ENCODE measurements at places on chromosomes 7 and 10.

DNA sequence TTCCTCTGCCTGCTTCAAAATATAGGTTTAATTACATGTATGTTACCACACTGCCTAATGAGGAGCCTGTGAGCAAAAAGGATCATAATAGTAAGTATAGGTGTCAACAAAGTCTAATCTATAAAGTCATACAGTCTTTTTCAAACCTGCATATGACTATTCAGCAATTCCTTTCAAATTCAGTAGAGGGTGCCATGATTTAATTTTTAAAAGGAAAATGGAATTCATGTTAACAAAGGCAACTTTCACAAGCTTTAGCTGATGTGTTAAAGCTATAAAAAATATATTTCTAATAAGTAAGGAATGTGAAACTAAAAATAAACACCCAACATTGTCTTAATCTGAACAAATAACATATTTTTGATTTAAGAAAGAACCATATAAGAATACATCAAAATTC lies 52.1 kb downstream of the MPP7 start:
- no peak for DNase-seq

DNA sequence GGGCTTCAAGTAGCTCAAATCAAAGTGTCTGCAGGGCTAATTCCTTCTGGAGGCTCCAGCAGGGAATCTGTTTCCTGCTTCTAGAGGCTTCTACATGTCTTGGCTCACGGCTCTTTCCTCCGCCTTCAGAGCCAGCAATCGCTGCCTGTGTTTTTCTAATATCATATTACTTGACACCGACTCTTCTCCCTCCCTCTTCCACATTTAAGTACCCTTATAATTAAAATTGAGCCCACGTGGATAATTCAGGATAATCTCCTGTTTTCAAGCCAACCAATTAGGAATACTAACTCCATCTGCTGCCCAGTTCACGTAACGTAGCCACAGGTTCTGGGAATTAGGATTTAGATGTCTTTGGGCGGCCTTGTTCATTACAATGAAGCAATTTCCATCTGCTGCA lies 372.2 kb downstream of the DPP6 start:
- DNase-seq, result no peak

DNA sequence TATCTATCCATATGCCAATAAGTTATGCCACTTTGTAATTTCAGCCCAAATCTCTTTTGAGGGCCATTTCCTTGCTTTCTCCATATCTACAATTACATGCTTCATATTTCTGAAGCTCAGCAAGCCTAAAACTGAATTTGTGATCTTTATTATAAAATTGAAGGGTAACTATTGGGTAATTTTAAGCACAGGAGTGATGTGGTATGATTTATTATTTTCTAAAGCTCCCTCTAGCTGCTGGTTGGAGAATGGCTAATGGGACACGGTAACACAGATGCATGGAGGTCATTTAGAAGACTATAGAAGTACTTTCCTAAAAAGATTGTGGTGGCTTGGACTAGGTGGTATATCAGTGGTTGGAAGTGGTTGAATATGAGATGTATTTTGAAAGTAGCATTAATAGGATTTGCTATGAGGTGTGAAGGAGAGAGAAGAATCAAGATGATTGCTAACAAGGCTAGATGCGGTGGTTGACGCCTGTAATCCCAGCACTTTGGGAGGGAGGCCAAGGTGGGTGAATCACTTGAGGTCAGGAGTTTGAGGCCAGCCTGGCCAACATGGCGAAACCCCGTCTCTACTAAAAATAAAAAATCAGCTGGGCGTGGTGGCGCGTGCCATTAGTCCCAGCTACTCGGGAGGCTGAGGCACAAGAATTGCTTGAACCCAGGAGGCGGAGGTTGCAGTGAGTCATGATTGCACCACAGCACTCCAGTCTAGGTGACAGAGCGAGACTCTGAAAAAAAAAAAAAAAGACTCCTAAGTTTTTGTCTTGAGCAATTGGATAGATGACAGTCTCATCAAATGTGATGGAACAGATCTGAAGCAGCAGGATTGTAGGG lies 13.9 kb downstream of the KLHDC10 start:
- no peak for DNase-seq

DNA sequence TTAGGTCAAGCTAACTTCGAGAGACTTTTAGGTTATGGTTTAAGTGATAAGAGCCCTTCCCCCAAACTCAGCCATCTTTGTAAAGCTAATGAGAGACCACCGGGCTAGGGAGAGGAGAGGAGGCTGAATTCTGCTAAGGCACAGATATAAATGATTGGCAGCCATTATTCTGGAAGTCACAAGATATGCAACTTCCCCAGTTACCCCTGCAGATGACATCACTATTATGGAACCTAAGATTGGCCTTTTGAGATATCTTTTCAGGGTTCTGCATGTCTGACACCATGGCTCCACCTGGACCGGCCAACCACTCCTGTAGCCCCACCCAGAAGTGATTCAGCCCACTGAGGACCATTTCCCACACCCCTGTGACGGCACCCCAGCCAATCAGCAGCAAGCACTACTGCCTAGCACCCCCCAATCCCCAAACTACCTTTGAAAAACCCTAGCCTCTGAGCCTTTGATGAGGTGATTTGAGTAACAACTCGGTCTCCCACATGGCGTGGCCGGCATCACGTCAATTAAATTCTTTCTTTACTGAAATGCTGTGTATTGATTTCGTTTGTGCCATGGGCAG lies 14.4 kb downstream of the VIPR2 start:
- no peak for DNase-seq

- no peak for DNase-seq
These were observed 5.5 kb downstream of the CYP2W1 start for GRCh38 chr7:988426-988911.

DNA sequence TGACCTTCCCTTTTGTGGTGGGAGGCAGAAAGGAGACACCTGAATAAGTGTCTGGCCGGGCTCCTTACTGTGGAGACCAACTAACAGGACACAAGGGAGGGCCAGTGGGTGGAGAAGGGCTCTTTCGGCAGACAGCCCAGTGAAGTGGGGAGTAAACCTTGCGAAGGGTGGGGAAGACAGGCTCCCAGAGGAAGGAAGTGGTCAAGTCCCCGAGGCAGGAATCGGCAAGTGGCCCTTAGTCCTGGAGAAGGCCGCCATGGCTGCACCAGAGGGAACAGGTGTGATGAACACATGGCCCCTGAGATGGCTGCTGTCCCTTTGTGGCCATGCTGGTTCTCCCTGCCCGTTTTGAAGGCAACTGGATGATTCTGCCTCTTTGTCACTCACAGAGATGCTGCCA lies 187.2 kb upstream of the IGFBP3 start:
- no peak for DNase-seq

DNA sequence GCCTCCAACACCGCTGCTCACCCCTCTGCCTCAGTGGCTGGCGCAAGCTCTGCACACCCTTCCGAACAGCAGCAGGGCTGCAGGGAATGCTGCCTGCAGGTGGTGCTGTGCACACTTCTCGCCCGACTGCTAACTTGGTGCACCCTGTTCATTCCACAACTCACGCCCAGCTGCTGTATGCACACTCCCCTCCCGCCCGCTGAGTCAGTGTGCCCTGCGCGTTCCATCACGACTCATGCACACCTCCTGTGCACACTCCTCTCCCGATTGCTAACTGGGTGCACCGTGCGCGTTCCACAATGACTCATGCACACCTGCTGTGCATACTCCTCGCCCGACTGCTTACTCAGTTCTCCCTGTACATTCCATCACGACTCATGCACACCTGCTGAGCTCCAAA lies 21.5 kb downstream of the ADARB2 start:
- DNase-seq, result no peak

DNA sequence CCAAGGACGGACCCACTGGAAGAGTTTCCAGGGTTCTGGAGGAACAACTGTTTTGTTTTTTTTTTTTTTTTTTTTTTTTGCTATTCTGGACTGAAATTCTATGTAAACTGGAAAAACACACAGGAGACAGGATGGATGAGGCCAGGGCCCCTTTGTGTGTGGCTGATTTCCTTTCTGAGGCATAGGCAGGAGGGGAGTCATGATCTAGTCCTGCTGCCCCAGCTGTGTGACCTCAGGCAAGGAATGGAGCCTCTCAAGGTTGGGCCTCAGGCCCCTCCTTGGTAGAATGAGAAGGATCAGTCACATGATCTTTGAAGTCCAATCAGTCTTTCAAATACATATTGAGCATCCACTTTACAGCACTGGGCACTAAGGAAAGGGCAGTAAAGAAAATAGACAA lies 87.6 kb downstream of the SH3PXD2A start:
- no peak for DNase-seq

GRCh38 chr10:101241840-101242707 lies 12.8 kb upstream of the LBX1 start:
- DNase-seq, result no peak

- DNase-seq, result no peak
These were observed 448.5 kb downstream of the NXPH1 start for GRCh38 chr7:8881916-8882315.

DNA sequence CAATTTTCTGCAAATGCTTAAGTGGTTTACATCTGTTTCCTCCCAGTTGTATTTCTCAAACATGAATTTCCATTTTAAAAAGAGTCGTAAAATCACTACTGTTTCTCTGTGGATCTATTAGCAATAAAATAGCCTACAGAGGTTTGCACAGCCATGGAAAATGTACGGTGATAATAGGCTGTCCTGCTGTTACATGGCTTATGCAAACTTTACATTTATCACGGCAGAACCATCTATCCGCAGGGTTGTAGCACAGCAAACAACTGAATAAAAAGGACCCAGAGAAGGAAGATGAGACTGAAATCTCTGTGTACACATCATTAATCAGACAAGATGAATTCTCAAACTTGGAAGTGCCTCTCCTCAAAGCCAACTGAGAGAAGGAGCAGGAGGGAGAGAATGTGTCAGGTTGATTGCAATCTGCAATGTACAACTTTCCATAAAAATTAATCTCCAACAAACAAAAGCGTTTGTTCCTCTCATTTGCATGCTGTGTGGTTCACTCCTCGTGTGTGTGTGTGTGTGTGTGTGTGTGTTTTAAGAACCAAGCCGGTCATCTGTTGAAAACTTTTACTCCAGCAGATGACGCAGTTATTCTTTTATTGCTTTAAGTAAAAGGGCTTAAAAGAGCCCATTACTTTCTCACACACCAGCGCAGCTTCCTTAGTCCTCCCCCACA lies 279.3 kb downstream of the SKAP2 start:
- DNase-seq, result no peak

- DNase-seq, result no peak
These were observed 31.5 kb downstream of the ASB13 start for GRCh38 chr10:5634918-5635317.

- DNase-seq, result no peak
These were observed 150.2 kb upstream of the INSYN2A start for GRCh38 chr10:127346604-127347003.

DNA sequence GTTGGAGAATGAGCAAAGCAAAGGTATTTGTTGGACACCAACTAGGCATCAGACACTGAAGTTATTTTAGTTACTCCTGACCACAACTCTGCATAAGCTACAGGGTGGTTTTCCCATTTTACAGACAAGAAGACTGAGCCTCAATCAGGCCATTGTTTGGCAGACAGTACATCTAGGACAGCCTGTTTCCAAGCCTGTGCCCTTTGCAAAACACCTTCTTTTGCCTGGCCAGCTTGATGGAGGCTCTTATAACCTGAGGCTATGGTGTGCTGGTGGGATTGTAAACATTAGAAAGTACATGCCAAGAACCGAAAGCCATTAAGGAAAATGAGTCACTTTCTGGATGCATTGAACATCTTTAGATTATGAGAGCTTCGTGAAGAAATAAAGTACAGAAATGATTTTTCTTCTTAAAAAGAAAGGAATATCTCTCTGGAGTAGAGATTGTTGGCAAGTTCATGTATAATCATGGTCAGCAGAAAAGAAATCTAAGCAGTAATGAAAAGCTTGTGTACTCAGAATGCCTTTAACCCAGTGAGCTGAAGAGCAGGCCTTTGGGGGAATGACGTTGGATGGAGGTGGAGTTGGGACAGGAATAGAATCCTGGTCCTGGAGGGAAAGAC lies 140.6 kb downstream of the KIAA1217 start:
- no peak for DNase-seq

- DNase-seq, result no peak
These were observed 400.6 kb upstream of the IGFBP3 start for GRCh38 chr7:46321556-46322205.

- DNase-seq, result no peak
These were observed 27.9 kb upstream of the NKX6-2 start for GRCh38 chr10:132813560-132814468.

DNA sequence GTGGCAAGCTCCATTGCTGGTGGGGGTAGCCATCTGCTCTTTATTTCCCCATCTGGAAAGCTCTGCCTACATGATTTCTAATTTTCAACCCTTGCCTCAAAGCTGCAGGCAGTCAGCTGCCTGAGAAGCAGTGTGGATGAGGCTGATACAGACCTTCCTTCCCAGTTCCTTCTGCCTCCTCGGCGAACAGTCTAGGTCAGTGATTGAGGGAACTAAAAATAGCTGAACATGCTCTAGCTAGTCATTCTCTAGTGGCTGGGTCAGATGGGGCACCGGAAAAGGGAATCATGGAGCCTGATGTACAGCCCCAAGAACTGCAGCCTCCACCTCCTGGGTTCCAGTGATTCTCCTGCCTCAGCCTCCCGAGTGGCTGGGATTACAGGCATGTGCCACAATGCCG lies 48.7 kb downstream of the NAMPT start:
- DNase-seq, result no peak

DNA sequence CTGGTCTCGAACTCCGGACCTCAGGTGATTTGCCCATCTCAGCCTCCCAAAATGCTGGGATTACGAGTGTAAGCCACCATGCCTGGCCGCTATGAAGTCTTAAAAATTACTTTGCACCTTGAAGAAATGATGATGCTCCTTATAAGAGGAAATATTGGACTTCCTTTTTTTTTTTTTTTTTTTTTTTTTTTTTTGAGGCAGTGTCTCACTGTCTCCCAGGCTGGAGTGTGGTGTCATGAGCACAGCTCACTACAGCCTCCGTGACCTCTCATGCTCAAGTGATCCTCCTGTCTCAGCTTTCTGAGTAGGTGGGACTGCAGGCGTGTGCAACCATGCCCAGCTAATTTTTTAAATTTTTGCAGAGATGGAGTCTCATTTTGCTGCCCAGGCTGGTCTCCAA lies 65.3 kb downstream of the KMT2E start:
- DNase-seq, result no peak

DNA sequence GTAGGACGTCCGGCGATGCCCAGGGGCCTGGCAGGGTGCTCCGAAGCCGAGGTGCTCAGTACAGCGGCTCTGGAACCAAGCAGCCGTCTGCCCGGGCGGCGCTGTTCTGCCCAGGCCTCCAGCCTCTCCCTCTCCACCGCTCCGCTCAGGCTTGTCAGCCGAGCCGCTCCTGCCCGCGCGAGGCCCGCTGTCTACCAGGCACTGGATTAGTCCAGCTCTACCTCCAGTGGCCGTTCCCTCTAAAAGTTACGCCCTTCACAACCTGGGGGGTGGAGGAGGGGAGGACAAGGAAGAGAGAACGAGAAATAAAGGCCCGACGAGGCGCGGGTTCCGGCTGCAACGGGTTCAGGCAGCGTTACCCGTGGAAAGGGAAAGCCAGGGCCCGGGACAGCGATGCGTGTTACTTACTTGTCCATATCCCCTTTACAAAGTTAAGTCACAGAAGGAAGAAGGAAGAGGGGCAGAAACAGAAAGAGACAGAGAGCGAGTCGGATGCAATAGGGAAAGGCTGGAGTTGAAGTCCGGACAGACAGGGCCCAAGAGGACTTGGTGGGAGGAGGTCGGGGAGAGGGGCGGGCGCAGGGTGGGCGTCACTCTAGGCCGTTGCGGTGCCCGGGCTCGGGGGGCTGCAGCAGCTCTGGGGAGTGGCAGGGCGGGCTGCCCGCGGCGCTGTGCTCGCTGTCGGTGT lies 2.8 kb downstream of the SP8 start:
- DNase-seq, result no peak
